ENCODE measurements at places on chromosomes 5 and 9.
A peak's percentile ranks its signal among the peaks of the same experiment; 100 is the strongest.

DNA sequence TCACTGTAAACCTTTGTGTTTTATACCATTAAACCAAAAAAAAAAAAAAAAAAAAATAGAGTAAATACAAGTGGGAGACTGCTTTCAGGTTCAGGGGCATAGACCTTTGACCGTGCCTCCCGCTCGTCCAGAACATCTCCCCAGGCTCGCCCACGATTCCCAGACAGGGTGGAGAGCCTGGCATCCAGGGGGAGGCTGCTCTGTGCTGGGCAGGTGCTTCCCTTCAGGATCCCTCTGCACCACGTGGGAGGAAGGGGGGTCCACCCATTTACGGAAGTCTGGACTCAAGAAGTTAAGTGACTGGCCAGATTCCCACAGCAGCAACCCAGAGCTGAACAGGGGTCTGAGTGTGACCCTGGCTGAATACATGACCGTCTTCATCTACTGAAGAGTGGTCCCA is 125.4 kb upstream of the LMX1B start:
- no peak for DNase-seq

DNA sequence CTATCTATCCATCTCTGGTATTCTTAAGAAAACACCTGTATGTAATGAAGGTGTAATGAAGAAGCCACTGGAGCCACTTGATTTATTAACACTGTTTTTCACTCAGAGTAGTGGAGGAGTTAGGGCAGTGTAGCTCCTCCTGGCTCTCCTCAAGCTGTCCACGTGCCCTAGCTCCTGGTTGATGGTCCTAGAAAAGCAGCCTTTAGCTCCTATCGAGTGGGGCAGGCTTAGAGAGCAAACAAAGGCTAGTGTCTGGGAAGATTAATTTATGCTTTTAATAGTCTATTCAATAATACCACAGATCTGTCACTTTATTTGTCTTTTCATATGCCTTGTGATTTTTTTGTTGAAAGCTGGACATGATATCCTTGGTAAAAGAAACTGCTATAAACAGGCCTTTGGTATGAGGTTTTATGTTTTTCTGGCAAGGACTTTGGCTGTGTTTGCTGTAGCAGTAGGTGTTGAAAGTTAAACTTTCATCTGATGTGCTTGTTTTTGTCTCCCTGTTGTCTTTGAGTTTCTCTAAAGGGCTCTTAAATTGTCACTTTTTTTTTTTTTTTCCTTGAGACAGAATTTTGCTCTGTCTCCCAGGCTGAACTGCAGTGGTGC is 141.1 kb downstream of the GCNT1 start:
- DNase-seq = no peak

DNA sequence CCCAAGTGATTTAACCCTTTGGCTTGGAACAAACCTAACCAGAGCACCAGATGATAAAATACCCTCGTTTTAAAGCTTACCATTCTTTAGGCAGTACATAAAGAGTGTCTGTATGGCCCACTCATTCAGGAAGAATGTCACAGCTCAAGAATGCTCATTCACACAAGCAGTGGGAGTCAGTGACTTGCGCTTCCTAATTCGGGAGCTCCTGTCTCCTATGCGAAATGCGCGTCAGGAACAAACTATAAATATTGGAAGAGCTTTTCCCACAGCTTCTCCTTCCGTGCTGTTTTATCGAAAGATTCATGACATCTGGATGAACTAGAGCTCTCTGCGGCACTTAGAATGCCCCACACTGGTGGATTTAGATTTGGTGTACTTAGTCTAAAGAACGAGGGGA is 66.6 kb downstream of the NTRK2 start:
- no peak for DNase-seq

- no peak for DNase-seq
Measured at GRCh38 chr5:89351975-89352374, 469.0 kb upstream of the MEF2C start.

DNA sequence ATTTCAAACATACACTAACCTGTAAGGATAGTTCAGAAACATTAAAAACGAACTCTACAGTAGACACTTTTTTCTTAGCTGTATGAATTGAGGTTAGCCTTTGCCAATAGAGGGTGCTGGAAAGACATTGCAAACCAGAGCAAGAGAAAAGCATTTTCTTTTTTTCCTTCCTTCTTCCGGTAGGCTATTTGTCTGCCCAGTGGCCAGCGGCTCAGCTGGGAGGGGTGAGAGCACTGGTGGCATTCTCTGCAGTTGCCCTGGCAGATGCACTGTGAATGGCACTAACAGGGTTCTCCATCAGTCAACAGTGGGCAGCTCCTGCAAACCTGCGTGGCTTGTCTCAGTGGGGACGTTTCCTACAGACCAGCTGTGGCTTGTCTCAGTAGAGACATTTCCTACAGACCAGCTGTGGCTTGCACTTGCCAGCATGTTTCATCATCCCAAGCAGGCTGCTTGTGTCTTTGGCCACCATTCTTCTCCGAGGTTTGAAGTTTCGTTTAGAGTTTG is 984.5 kb upstream of the CDH18 start:
- DNase-seq = no peak

DNA sequence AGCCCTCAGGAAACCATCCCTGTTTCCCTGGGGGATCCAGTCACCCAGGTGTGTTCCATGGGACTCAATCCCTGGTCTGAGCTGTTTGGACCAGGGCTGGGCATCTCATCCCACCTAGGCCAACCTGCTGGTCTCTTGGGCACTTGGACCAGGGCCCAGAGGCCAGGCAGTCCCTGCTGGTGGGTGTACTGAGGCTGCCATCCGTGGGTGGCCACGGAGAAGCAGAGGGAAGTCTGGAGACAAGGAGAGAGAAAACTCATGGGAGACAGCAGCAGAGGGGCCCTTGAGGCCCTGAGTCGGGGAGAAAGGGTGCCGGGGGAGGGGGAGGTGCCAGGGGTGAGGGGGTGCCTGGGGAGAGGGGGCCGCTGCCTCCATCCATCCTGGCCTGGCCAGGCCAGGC is 247.8 kb downstream of the PBX3 start:
- no peak for DNase-seq

GRCh38 chr9:137302449-137303150 is 529 bp upstream of the NRARP start:
- DNase-seq = peak; percentile 76

DNA sequence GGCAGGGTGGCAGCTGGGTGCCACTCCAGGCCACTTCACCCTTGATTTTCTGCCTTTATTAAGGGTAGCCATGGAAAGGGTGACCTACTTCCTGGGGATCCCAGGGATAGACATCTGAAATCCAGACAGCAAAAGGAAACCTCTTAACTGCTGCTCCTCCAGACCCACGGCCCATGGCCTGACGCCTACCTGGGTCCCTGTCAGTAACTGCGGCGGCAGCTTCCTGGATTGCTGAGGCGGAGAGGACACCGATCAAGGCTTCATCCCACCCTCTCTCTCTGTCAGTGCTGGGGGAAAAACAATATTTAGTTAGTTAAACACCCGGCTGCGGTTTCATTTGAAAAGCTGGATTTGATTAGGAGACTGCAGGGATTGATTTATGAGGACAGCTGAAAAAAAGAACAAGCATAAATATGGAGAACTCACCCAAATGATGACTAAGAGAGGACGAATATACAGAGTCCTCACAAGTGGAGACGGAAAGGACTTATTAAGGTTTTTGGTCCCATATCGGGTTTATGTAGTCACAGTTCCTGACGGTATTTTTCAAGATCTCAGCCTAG is 158.7 kb upstream of the KLF4 start:
- no peak for DNase-seq

- DNase-seq = peak; percentile 38
Measured at GRCh38 chr9:93674580-93675335, 98.4 kb downstream of the PHF2 start.

DNA sequence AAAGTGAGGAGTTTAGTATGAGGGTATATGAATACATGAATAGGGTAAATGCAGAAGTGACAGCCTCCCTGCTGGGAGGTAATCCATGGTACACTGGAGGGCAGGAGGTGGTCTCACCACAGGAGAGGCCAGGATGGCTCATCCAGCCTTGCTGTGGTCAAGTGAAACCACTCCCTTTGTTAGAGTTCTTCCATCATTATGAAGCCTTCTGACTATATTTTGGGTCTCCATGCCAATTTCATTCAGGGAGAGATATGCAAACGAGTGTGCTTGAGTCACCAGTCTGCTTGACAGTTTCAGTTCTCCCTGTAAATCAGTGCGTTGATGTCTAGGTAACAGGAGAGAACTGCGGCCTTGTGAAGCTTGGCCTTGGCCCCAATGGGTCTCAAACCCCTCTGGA is 16.4 kb downstream of the PPP3R2 start:
- DNase-seq = no peak

GRCh38 chr9:128153060-128153946 is 4.0 kb downstream of the LCN2 start:
- peak; percentile 61 for DNase-seq

DNA sequence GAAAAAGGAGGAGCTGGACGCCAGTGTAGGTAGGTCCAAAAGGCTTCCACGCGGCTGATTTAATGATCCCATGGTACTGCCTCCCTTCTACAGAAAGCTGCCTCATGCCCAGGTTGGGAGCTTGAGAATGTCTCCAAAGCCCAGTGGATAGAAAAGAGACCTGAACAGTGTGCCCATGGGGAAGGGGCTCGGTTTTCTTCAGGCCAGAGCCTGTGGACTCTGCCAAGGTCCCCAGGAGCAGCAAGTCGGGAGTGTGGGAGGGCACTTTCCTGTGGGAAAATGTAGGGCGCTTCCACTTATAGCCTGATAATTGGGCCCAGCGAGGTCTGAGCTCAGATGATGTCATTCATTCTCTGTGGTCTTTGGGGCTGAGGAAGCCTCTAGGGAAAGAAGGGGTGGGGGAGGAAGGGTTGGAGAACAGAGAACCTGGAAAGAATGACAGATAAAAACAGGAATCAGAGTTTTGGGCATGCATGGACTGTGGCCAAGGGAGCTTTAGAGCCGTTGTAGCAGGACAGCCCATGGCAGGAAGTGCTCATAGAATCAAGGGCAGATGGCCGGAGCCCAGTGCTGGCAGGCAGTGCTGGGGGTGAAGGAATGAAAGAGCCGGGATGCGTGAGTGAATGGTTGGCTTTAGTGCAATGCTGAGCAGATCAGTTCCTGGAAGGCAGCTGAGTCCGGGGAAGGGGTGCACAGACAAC is 42.5 kb upstream of the SH3PXD2B start:
- peak; percentile 84 for DNase-seq

DNA sequence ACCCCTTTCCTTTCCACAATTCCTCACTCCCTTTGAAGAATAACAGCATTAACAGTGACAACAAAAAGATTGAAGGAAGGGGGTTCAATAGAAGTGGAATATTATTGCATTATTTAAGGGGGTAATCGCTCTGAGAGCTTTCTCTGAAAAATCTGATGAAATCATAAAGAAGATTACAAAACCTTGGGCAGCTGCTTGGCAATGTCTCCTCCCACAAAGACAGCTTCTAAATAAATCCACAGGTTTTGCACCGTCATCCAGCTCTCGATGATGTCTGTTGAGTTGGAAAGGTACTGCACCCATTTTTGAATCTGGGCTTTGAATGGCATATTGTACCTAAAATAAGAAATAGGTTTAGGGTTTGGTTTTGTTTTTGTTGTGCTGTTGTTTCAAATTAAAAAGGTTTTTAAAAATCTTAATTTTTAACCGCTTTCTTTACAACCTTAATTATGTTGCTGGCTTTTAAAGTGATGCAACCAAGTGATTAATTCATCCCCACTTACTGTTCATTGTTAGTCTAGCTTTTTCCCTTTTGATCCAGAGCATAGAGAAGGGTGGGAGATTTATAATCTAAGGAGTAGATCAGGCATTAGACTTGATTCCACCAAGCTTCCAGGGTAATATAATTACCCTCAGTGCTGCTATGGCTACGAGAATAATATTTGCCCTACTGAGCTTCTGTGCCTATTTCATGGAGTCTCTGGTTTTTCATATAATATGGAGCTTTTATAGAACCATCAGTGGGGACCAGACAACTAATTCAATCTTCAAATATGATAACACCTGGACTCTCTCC is 85.0 kb downstream of the DNAH5 start:
- DNase-seq = no peak

- no peak for DNase-seq
Measured at GRCh38 chr5:151040211-151040747, 19.9 kb downstream of the GPX3 start.

DNA sequence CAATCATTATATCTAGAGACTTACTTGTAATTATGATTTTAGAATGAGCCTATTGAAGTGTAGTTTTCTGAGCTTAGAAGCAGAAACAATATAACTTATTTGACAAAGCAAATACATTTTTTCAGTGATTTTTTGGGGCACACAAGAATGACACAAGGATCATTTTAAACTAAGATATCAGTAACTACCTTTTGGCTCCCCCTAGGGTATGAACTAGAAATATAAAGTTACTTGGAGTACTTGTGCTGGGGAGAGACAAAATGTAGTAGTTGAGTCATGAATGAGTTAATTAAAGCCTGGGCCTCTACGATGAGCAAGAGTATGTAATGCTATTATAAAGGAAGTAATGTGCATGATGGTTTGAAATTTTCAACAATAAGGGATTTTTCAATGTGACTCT is 1244.1 kb upstream of the ACO1 start:
- DNase-seq = no peak

- no peak for DNase-seq
Measured at GRCh38 chr5:77663090-77663863, 24.8 kb upstream of the OTP start.

- DNase-seq = peak; percentile 55
Measured at GRCh38 chr9:89781838-89782540, 177.2 kb downstream of the GADD45G start.

GRCh38 chr5:30401479-30402058 is 791.9 kb upstream of the CDH6 start:
- no peak for DNase-seq

DNA sequence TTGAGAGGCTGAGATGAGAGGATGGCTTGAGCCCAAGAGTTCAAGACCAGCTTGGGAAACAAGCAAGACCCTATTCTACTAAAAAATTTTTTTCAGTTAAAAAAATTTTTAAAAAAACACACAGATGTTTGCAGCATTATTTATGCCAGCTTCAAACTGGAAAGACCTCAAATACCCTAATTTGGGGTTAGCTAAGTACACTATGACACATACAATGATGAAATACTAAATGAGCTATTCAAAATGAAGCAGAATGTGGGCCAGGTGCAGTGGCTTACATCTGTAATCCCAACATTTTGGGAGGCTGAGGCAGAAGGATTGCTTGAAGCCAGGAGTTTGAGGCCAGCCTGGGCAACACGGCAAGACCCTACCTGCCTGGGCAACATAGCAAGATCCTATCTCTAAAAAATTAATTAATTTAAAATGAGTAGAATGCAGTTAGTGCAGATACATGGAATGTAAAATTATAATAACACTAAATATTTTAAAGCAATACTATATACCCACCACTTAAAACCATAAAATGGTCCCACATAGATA is 44.9 kb downstream of the LHFPL2 start:
- no peak for DNase-seq

GRCh38 chr9:8895106-8895860 is 1095.7 kb upstream of the DMAC1 start:
- DNase-seq = no peak

- no peak for DNase-seq
Measured at GRCh38 chr9:128321879-128322403, 306 bp downstream of the TRUB2 start.

GRCh38 chr5:169788168-169788567 is 151.1 kb downstream of the DOCK2 start:
- no peak for DNase-seq

GRCh38 chr5:1926071-1926440 is 43.3 kb upstream of the IRX4 start:
- DNase-seq = no peak

- no peak for DNase-seq
Measured at GRCh38 chr5:138685193-138685745, 68.0 kb upstream of the CTNNA1 start.

GRCh38 chr9:85702726-85703289 is 38.9 kb downstream of the AGTPBP1 start:
- DNase-seq = no peak
